ENCODE measurements at places on chromosomes 11 and 22. TPM values are rescaled to one million over a fixed set of nuclear protein-coding genes. Genes with fewer than 3 reads are reported as not detected.
A peak's percentile ranks its signal among the peaks of the same experiment; 100 is the strongest.

DNA sequence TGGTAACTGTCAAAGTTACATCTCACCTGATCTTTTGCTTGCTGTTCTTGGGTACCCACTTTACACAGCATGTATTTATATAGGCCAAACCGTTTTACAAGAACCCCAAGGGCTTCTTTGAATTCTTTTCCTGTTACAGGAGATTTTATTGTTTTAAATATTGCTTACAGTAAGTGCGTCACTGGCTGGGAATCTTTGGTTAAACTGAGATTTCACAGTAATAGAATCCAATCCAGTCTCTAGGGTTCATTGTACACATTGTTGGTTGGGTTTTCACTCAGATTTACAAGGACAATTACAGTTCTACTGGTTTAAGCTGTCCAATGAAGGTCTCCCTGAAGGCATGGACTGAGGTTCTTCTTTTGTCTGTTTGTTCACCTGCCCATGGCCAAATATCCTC lies 171.7 kb downstream of the INSC start:
- DNase-seq = no peak

GRCh38 chr11:3002351-3002861 lies 10.3 kb upstream of the NAP1L4 start:
- DNase-seq = no peak

BCO2 gene
- total RNA-seq = 0.81 TPM

SLC16A8 gene
- total RNA-seq = not detected

ADORA2A gene
- 31.2 TPM for total RNA-seq

- DNase-seq = no peak
These were observed 2.1 kb upstream of the USP47 start for GRCh38 chr11:11839718-11840117.

GRCh38 chr11:16846305-16846704 lies 107.9 kb downstream of the C11orf58 start:
- no peak for DNase-seq

DNA sequence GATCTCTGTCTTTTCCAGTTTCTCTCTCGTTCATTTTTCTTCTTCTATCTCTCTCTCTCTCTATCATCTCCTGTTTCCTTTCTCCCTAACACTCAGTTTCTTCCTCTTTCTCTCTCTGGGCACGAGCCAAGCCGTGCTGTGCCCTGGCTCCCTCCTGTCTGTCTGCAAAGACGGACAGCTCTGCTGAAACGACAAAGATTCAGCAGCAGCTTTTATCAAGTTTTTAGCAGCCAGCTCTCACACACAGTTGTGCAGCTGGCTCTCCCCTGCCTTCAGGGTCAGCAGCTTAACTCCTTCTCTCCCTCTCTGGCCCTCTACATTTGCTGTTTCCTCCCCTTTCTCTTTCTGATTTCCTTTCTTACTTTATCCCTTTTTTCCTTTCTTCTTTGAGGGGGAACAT lies 352.0 kb upstream of the MPPED2 start:
- DNase-seq = no peak

CEND1 gene
- total RNA-seq = not detected

DNA sequence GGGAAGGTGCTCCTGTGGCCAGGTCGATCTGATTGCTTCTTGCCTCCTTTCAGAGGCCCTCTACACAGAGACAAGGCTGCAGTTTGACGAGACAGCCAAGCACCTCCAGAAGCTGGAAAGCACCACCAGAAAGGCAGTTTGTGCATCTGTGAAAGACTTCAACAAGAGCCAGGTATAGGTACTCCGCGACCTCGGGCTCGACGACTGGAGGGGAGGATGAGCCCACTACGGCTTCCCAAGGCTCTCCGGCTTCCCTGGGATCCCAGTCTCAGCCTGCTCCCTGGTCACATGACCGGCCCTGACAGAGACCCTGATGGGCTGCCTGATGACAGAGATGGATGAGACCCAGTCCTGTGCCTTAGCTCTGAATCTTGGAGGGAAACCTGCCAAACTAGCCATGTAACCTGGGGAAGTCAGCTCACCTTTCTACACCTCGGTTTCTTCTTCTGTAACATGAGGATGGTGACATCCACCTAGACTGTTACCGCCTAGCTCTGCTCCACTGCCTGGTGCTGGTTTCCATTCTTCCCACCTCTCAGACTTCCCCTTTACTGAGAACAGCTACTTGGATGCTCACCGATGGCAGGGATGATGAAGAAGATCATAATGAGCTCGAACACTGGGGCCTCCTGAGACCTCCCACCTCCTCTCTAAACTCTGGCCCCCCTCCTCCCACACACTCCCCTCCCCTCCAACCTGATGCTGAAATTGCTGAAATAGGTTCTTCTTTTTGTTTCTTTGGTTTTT lies 8.9 kb downstream of the RIBC2 start:
- DNase-seq = no peak

ADAMTS8 gene
- total RNA-seq = not detected

GRCh38 chr11:58905011-58905720 lies 34.1 kb upstream of the GLYATL1 start:
- DNase-seq = no peak

DNA sequence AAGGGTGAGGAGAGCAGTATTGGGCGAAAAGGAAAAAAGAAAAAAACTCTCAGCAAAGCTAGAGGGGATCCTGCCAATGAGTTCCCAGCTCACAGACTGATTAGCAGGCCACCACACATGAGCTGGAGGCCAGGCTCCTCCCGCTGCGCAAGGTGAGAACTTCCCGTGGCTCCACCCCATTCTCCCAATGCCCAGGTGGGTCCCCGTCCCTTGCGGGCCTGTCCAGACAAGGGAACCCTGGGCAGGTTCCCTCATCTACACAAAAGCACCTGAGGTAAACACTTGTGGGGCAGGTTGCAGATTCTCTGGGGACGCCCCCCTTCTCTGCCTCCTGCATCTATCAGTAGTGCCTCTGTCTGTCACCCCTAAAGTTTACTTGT lies 46.5 kb downstream of the CDPF1 start:
- no peak for DNase-seq

GRCh38 chr11:67098799-67099429 lies 20.1 kb upstream of the KDM2A start:
- DNase-seq = no peak

DNA sequence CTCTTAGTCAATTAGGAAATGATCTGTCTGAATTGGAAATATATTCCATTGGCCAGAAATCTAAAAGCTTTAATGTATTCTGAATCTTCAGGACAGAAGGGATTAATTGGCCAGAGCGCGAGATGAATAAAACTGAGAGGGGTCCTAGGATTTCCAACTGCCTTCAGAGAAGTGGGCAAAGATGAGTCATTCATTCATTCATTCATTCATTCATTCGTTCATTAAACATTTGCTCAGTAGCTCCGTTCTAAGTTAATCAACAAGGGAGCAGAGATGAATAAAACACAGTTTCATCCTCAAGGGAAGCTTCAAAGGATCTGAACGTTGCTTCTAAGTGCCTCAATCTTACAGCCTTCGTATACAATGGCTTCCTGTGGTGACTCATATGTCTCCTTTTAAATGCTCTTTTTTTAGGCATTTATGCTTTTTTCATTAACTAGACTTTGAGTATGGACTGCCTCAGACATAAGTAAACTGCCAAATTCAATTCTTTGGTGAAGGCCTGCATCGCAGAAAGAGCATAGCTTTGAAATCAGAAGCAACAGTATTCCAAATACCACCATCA lies 537.4 kb upstream of the CCDC90B start:
- no peak for DNase-seq

OR51V1 gene
- not detected for total RNA-seq

- DNase-seq = peak; percentile 66
These were observed 52.9 kb downstream of the SYT13 start for GRCh38 chr11:45233121-45233803.

- DNase-seq = no peak
These were observed 6.9 kb upstream of the PRAME start for GRCh38 chr22:22565981-22566380.

DNA sequence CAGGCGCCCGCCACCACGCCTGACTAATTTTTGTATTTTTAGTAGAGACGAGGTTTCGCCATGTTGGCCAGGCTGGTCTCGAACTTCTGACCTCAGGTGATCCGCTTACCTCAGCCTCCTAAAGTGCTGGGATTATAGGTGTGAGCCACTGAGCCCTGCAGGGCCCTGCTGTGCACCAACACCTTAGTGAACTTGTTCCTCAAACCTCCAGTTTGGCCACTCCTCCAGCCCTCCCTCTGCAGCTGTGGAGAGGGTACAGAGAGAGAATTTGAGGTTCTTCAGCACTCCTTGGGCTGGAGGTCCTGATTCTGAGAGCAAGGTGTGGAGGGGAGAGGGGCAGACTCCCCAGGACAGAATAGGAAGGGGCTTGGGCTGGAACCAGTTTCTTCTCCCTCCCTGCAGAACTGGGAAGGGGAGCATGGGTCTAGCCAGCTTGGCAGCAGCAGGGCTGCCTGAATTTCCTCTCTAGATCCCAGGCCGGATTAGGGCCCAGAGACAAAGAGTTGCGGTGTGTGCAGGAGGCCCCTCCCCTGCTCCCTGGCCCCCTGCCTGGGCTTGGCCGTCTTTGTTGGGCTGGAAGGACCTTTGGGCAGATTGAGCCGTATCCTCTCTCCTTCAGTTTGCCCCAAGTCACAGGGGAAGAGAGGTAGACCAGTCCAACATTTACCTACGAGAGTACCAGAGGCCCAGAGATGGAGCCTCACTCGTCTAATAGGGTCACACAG lies 2.3 kb upstream of the PEX16 start:
- DNase-seq = no peak

GRCh38 chr11:8138526-8138925 lies 30.3 kb downstream of the RIC3 start:
- DNase-seq = no peak

TENM4 gene
- not detected for total RNA-seq

- no peak for DNase-seq
These were observed 98.7 kb upstream of the SORL1-AS1 start for GRCh38 chr11:121551463-121551862.

- DNase-seq = no peak
These were observed 3.7 kb upstream of the DGKZ start for GRCh38 chr11:46343520-46343919.

GRCh38 chr22:19608003-19608690 lies 83.9 kb upstream of the CLDN5 start:
- DNase-seq = no peak
